Upper lobe of left lung (tissue), 6 donors: ENCODE measurements at places on chromosomes 6 and 20.

DNA sequence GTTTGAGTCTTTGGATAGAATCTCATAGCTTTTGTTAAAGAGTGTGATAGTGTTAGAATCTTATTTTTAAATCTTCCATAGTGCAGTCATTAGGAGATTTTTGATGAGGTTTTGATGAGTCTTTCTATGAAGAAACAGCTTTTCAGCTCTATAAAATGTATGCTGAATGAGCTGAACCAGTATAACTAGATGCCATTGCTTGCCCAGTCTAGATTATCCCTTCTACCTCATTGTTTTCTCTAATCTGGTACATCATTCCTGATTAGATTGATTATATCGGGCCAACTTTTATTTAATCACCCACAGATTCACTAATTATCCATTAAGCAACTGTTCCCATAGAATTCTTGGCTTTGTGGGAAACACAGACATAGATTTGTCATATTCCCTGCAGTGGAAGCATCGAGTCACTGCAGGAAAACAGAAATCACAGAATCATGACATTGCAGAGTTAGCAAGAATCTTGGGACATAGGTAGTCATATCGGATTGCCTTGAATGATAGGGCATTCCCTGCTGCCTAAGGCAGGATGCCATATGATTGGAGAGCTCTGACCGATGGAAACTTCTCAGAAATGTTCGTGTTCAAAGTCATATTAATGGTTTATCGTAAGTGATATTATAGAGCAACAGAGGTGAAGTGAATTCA, 882.7 kb upstream of the FLRT3 start:
- H3K4me3 ChIP-seq = no peak overlapping the region
- no peaks in the 10 kb centered on the region for H3K36me3 ChIP-seq
- no peaks in the 10 kb centered on the region for H3K27me3 ChIP-seq
- H3K27ac ChIP-seq = no peak overlapping the region
- H3K4me1 ChIP-seq = no peaks in the 10 kb centered on the region

DNA sequence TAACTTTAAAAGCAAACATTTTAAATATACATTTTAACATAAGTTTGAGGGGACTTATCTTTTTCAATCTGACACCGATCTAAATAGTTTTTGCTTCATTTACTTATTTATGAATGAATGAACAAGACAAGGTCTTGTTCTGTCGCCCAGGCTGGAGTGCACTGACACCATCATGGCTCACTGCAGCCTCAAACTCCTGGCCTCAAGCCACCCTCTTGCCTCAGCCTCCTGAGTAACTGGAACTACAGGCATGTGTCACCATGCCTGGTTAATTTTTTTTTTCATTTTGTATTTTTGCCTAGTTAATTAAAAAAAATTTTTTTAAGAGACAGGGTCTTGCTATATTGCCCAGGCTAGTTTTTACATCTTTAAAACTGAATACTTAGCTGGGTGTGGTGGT, 25.4 kb downstream of the FBXO9 start:
- no peak for DNase-seq
- no peak overlapping the region for H3K27ac ChIP-seq
- no peaks in the 10 kb centered on the region for H3K27me3 ChIP-seq
- H3K4me1 ChIP-seq = no peaks in the 10 kb centered on the region
- peaks cover 87% of the 10 kb centered on the region for H3K36me3 ChIP-seq

DNA sequence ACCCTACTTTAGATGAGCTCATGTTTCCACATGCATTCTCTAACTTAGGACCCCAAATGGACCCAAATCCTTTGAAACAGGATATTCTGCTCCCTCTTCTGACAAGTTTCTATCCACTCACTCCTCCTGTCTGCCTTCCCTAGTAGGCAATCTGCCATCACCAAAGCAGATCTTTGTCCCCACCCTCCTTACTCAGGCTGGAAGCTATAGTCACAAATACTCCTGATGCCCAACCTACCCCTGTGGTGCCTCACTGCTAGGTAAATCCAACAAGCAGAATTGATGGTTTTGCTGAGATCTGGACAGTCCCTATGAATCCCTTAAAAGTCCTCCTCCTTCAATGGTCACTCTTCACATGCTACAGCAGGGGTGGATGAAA, 21.7 kb downstream of the ELOVL5 start:
- H3K4me1 ChIP-seq = peaks cover 22% of the 10 kb centered on the region
- H3K4me3 ChIP-seq = no peak overlapping the region
- no peaks in the 10 kb centered on the region for H3K27me3 ChIP-seq
- DNase-seq = no peak
- H3K36me3 ChIP-seq = no peaks in the 10 kb centered on the region
- peak overlapping the region; percentile 20 for H3K27ac ChIP-seq

GRCh38 chr6:259316-259715, 33.0 kb upstream of the DUSP22 start:
- H3K36me3 ChIP-seq = no peaks in the 10 kb centered on the region
- H3K27me3 ChIP-seq = no peaks in the 10 kb centered on the region
- no peak overlapping the region for H3K4me3 ChIP-seq
- H3K27ac ChIP-seq = no peak overlapping the region
- no peaks in the 10 kb centered on the region for H3K4me1 ChIP-seq
